ENCODE measurements at places on chromosomes 5 and 9.

GRCh38 chr9:94479757-94480156 lies 75.1 kb upstream of the PCAT7 start:
- DNase-seq, result no peak

GRCh38 chr5:81350507-81350906 lies 43.4 kb downstream of the ACOT12 start:
- no peak for DNase-seq

DNA sequence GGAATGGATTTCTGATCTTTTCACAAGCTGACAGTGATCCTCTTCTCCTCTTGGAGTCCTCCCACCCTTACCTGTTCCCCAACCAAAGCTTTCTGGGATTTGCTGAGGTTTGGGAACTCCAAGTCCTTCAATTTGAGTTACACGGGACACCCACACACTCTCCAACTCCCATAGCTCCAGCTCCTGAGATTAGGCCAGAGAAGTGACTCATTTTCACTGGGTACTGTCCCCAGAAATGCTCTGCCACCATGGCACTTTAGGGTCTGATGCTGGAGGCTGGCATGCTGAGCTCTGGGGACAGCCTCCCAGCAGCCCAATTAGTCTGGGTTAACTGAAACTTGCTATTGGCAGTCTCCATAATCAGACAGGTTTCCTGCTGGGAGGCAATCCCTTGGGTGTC lies 14.0 kb upstream of the HRCT1 start:
- DNase-seq, result no peak

- no peak for DNase-seq
Observed at GRCh38 chr5:139403418-139403786, 487 bp downstream of the SPATA24 start.

- peak; percentile 79 for DNase-seq
Observed at GRCh38 chr5:172110921-172111851, 76.8 kb downstream of the STK10 start.

GRCh38 chr5:146620669-146621051 lies 104.7 kb upstream of the GPR151 start:
- DNase-seq, result no peak

- DNase-seq, result no peak
Observed at GRCh38 chr9:35522187-35522586, 32.3 kb downstream of the RUSC2 start.

DNA sequence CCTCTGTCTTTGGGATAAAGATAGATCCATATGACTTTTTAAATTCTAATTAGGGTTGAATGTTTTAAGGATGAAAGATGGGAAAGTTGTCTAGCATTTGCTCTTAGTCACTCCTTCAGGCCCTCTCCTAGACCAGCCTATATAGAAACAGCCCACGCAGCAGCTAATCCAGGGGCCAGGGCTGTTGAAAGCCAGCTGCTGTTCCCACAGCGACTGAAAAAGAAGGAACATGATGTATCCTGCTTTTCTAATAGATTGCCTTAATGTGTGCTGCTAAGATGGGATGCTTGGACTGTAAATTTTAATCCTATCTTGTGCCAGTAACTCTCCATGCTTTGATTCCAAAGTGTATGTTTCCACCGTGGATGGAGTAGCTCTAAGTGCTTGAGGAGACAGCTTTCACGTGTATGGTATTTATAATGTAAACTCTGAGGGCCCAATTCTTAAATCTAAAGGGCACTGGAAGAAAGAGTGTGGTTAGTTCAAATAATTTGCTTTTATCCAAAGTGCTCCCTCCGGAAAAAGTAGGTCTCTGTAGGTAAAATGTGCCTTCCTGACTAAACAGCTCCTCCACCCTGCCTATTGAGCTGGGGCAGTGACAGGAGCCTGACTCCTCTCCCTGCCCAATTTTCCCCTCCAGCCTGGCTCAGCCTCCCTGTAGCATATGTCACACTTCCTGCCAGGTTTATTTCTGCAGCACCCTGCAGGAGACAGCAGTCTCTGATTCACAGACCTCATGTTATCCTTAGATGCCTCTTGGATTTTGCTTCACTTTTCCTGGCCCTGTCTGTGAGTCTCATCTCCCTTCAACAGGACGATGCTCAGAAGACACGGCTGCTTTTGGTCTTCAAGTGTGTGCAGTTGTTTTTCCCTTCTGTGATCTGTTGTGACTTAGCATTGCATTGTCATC lies 33.2 kb downstream of the SLC36A1 start:
- DNase-seq, result no peak

- DNase-seq, result no peak
Observed at GRCh38 chr5:169599451-169599850, 15.9 kb downstream of the SPDL1 start.

GRCh38 chr5:4614088-4614487 lies 526.0 kb upstream of the ADAMTS16 start:
- DNase-seq, result no peak

DNA sequence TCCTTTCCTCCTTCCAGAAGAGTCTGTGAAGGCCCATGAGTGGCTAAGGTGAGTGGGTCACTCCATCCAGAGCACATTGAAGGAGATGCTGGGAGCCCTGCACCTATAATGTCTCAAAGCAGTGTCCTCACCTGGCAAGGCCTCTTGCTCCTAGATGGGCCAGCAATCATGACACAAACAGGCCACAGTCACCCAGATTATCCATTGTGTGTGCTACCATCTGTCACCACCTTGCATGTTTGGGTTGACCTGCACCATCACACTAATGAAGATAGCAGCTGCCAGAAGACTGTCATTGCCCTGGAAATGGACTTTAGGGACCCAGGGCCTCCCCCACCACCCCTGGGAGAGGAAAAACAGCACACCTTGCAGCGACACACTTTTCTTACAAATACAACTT lies 69.6 kb downstream of the GABBR2 start:
- no peak for DNase-seq

DNA sequence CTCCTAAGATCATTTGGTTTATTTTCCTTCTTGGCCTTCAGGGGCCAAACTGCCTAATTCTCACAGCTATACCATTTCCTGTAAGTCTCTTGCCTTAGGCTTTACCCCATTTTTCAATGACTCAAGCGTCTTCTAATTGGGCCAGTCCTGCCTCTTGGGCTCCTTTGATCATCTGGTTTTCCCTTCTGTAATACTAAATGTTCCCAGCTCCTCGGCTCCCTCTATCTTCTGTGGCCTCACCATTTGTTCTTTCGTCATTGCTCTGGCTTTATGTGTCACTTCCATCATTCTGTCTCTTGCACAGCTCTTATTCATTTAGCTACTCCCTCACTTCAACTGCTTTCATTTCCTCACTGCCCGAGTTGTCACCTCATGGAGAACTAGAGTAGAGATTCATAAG lies 14.5 kb upstream of the SPINK7 start:
- no peak for DNase-seq

DNA sequence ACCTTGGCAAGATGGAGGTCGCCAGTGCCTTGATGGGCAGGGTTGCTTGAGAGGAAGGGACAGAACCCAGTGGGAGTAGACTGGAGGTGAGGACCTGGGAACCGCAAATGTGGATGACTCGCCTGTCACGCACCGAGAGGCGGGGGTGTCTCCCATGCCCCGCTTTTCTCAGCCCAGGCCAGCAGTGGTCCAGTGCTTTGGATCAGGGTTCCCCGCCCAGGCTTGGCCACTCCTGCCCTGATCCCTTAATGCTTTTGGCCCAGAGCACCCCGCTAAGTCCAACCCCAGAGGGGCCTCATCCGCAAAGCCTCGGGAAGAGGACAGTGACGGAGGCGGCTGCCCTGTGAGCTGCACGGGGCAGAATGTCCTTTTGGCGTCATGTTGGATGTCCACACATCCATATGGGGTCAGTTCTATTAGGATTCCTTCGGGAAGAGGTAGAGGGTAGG lies 2.4 kb downstream of the MRPS2 start:
- no peak for DNase-seq

DNA sequence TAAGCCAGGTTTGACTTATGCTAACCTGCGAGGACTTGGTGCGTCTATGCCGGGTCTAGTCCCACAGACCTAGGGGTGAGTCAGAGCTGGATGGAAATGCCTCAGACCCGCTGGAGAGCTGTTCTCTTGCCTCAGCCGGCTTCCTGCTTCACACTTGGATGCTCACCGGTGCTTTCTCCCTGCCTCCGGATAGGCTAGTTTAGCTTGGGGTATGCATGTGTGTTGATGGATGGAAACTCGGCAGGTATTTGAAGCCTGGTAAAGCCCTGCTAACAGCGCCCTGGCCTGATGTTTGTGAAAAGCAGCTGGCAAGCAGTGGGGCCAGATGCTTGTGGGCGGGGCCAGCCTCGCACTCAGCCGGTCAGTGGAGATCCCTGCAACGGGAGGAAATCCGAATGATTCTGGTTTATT lies 29.3 kb downstream of the PRRC2B start:
- DNase-seq, result no peak

DNA sequence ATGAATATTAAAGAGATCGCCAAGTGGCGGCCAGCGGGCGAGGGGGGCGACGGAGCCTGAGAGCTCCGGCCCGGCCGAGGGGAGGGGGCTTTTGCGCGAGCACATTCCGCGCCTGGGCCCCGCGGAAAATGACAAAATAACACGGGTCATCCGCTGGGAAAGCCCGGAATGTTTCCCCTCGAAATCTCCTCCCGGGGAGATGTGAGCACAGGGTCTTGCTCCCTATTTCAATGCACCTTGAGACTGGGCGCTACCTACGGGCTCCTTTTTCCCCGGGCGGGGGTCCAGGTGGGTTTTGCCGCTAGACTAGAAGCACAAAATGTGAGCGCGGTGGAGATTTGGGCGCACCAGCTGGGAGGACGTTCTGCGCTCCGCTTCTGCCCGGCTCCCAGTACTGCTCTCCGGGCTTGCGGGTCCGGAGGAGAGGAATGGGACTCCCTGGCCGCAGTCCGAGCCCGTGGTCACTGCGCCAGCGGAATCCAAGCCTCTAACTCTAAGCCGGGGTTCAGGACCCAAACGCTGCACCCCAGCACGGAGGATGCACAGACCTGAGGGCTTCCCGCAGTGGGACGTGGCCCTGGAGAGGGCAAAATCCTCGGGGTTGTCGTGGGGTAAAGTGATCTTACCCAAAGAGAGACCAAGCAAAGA lies 2.8 kb upstream of the PRDM12 start:
- no peak for DNase-seq

DNA sequence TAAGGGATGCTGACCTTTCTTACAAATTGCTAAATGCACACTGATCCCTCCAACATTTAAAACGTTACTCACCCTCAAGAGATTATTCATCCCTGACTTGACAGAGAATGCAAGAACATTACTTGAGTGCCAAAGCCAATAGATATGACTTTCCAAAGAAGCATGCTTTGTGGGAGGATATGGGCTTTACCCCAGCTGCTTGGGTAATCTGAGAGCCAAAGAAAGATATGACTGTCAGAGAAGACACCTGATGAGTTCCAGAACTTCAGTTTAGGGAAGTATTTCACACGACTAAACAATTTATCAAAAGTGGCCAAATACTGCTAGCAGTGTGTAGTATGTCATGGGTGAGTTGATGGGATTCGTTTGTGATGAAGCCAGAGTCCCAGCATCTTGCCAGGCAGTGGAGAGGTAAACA lies 7.4 kb upstream of the SPDL1 start:
- DNase-seq, result no peak

- DNase-seq, result no peak
Observed at GRCh38 chr5:150317048-150318003, 14.6 kb upstream of the ARSI start.

DNA sequence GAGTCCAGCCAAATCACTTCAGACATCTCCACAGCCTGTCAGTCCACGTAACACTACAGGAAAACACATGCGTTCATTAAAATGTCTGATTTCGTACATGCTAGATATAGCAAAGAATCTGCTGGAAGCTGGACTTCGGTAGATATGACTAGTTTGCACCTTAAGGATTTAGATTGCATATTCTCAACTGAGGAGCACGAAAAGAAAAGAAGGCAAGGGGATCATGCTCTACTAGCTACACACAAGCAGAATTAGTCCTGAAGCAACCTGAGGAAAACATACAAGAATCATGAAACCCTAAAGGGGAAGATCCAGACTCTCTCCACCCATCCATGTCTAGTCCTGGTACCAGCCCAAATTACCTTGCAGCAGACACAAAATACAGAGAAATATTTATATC lies 36.1 kb upstream of the SSBP2 start:
- DNase-seq, result no peak

DNA sequence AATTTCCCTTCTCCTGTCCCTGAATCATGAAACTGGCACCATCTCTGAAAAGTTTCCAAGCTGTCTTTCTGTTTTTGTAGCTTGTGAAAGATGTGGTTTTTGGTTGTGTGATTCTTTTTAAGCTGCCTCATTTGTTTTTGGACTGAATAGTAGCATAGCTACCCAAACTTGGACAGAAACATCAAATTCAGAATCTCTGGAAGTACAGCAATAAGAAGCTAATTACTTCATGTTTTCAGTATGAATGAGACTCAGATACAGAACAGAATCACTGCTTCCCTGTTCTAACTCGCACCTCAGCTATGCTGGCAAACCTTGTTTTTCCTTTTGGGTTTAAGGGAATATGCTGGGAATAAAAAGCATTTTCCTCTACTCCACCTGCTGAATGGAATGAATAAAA lies 101.0 kb downstream of the FGF1 start:
- no peak for DNase-seq

GRCh38 chr5:24629798-24630197 lies 15.0 kb downstream of the CDH10 start:
- no peak for DNase-seq

DNA sequence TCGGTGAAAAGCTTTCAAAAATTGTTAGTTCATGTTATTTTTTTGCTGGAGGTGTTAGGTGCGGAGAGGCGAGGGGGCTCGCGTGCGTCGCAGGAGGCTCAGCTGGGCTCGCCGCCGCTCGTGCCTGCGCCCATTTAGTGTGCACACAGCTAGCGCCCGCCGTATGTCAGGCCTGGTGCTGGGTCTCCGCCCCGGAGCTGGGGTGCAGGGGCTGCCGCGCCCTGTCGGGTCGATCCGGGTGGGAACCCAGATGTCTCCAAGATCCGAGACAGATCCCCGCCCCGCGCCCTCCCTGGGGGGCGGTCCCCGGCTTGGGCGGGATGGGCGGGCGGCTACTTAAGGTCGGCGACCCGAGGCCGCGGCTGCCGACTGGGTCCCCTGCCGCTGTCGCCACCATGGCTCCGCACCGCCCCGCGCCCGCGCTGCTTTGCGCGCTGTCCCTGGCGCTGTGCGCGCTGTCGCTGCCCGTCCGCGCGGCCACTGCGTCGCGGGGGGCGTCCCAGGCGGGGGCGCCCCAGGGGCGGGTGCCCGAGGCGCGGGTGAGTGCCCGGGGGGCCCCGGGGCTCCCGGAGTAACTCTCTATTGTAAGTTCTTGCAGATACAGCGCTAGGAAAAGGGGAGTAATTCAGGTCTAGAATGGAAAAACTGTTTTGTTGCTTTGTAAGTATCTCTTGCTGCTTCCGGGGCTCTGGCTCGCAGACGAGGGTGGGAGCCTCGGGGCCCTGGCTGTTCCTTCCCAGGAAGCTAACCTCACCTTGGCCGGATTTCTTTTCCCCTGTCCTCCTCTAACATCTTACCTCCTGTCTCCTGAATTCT lies 31.7 kb downstream of the GSN start:
- DNase-seq, result no peak

Measured in stimulated activated CD4-positive, alpha-beta T cell treated with anti-CD3 and anti-CD28 coated beads, Interleukin-12 subunit alpha, Interleukin-12 subunit beta, amount 100 ng/mL, for 24 hours (primary cell).